Stimulated activated CD4-positive, alpha-beta T cell treated with anti-CD3 and anti-CD28 coated beads, Interleukin-4, amount 100 ng/mL, for 1 hour (primary cell): ENCODE measurements at places on chromosomes 4 and X.

DNA sequence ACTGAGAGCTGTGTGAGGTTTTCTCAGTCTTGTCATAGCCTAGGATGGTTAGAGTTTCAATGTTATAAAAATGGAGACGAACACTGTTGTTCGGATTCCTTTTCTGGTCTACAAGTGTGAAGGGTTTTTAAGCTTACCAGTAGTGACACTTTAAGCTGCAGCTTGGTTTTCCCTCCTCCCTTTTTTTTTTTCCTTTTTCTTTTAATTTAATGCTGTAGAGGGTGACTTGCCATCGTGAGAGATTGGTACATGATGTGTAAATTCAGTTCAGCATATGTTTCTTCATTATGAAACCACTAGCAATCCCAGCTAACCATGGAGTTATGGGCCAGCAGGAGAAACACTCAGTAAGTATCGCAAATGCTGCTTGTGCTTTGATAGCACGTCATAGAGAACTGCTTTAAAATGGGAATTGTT is 165.0 kb downstream of the RAPGEF2 start:
- DNase-seq: no peak

- DNase-seq: no peak
Measured at GRCh38 chr4:5572114-5572513, 136.2 kb downstream of the EVC2 start.

- no peak for DNase-seq
Measured at GRCh38 chrX:105221374-105221773, 880 bp upstream of the TEX13A start.

- no peak for DNase-seq
Measured at GRCh38 chr4:67531379-67531962, 13.8 kb downstream of the CENPC start.

DNA sequence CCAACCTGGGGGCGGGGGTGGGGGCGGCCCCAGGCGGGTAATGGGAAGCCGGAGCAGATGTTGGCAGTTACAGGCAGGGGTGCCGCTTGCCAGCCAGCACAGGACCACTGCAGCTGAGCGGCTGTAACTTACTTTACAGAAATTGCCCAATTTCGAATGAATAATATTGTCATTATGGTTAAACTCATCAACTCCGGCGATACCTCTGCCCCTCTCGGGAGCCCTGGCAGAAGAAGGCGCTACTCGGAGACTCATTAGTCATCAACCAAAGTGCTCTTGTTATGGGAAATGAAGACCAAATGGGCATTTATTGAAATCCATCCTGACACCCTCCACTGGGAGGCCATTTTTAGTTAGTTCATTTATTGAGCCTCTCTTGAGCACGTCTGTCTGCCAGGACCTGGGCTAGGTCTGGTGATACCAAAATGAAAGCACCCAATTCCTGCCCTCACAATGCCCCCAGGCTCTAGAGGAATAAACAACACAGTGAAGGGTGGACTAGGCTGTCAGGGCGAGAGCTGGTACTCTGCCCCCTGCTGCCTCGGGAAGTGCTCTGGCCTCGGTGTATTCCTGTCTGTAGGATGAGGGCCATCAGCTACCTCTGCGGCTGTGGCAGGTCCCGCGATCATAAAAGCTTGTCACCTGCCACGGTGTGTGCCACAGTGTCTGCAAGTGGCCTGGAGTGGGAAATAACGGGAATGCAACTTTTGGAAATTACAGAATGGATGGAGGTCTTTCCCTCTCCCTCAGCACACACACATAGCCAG is 159.1 kb upstream of the PSAPL1 start:
- no peak for DNase-seq

- DNase-seq: no peak
Measured at GRCh38 chrX:152850465-152850864, 19.6 kb downstream of the NSDHL start.

DNA sequence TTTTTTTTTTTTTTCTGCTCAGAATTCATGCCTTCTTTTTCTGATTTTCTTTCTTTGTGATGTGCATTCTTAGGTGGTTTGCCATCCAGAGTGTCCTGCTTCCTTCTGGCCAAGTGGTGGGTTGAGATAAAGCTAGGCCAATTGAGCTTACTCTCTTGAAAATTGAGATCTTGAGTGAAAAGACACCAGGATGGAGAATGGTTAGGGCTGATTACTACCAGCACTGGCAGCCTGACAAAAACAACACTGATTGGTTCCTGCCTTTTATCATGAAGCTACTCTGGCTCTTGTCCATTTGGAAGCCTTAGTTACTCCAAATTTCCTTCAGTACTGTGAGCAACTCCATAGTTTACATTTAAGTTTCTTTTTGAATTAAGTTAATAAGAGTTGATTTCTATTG is 404.0 kb downstream of the PPARGC1A start:
- no peak for DNase-seq

DNA sequence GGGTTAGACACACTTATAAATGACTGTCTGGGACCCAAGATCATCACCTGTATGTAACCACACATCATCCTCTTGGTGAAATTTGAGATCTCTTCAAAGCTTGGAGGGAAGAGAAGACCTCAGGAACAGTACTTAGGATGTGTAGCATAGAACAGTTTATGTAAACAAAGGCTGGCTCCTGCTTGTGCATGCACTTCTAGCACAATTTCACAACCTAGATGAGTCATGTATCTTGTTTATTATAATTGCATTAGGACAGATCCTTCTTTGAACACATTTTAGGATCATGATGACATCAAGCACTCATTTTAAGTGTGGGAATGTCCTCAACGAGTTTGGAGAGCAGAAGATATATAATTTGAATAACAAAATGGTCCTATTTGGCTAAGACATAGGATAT is 26.3 kb upstream of the ZMAT1 start:
- DNase-seq: no peak

GRCh38 chr4:6450709-6451108 is 21.7 kb downstream of the PPP2R2C start:
- no peak for DNase-seq

GRCh38 chr4:142708231-142708630 is 137.9 kb downstream of the INPP4B start:
- no peak for DNase-seq

DNA sequence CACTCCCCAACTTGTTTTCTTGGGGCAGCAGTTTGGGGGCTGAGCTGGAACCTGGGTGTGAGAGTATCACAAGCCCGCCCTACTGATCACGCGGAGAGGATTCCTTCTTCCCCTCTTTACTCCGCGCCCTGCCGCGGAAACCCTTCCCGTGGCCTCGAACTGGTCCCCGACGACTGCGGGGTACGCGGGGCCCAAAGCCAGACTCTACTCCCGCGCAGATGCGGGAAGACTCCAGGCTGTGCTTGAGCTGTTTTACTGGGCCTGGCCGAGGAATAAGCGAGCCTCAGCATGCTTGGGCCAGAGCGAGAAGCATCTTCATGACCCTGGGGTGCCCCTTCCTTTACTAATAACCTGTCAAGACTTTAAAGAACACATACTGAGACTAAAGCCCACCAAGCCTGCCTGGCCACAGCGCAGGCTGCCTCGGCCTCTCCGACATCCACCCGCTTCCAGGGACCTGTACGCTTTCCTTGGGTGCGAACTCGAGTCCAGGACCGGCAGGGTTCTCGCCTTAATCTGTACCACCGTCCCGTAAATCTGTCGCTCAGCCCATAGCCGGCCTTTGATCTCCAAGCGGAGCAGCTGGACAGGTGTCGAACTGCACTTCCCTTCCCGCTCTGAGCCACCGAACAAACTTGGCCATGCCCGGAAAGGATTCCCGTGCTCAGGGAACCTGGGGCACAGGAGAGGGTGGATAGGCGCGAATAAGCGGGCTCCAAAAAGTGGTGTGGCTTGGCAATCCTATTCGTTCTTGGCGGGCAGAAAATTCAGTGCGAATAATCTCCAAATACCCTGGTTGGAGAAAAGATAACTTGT is 55.0 kb upstream of the TMEM33 start:
- DNase-seq: no peak

DNA sequence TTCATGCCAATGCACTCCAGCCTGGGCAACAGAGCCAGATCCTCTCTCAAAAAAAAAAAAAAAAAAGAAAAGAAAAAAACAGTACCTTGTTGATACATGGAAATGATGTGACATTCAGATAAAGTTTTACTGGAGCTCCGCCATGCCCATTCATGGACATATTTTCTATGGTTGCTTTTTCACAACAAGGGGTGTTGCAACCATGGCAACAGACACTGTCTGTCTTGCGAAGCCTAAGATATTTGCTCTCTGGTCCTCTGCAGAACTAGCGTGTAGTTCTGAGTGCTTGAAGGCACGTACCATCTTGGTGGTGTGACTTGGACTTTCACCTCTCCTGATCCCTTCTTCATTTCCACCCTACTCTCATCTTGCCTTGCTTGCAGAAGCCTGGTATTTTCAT is 53.2 kb downstream of the TBL1X start:
- no peak for DNase-seq

GRCh38 chr4:141599853-141600252 is 36.5 kb upstream of the IL15 start:
- DNase-seq: no peak

- no peak for DNase-seq
Measured at GRCh38 chr4:93759506-93759905, 69.0 kb upstream of the ATOH1 start.

DNA sequence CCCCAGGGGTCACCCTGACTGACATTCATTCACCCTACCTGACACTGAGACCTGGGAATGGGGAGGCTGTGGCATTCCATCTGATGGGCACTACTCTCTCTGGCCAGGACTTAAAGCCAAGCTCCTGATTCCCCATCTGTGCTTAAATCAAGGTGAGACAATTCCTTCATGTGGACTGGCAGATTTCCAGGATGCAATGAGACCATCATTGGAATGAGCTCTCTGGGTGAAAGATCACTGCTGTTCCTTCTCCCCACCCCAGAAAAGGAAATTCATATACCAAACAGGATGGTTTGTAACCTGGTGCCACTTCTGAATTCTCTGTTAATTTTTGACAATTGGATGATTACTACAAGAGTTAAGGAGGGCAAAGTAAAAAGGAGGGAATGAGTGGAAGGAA is 354.8 kb downstream of the MID1IP1 start:
- DNase-seq: no peak

- DNase-seq: peak; percentile 30
Measured at GRCh38 chr4:8419222-8420041, 21.1 kb downstream of the ACOX3 start.

GRCh38 chrX:75365243-75365975 is 91.5 kb downstream of the UPRT start:
- DNase-seq: no peak

DNA sequence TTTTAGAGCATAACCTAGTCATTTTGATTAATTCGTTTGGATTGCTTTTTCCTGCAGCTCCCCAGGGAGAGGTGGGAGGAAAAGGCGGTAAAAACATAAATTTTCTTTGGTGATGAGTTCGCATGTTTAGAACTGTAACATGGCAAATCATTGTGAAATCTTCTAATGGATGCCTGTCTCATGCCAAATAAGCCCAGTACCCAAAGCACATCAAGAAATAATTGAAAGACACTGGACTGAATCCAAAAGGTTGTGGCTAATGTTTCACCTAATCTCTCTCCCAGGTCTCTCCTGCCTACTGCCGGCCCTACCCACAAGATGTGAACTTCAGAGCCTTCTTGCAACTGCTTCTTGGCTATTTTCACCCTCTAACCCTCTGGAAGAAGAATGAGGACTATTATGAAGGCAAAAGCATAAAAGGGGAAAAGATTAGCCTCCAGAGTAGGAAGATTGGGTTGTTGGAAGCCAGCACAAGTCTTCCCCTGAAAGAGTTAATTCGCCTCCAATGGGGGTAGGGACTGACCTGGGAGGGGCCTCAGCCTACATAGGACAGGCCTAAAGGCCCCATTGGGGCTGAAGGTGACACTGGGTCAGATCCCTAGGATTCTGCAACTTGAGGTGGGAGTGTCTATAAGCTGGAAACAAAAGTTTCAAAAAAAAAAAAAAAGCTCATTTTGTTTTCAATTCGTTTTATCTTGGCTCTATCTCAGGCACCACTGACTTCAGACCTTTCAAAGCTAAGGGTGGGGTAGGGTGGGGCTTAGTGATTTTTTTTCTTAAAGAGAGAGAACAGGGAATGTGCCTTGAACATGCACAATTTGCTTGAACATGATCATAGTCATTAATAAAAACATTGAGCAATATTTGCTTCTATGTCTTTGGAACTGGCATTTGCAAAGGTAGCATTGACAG is 278.6 kb upstream of the KLF3 start:
- no peak for DNase-seq

DNA sequence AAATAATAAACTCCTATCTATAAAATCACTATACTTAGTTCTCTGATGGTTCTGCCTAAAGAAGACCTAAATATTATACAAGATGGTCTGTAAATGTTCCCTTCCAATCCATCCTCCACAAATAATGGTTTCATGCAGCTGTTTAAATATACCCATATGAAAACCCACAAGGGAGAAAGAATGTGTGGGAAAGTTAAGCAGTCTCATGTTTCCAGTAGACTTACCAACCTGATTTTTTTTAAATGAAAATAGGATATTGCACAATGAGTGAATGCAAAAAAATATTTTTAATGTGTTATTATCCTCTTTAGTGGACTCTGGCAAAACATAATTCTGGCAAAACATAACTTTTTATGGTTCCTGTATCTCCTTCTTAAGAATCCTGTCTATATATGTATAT is 23.3 kb downstream of the CAMK2D start:
- DNase-seq: no peak

- no peak for DNase-seq
Measured at GRCh38 chr4:8009097-8009496, 69.4 kb upstream of the AFAP1 start.

- no peak for DNase-seq
Measured at GRCh38 chr4:150080875-150081274, 2.6 kb downstream of the DCLK2 start.

DNA sequence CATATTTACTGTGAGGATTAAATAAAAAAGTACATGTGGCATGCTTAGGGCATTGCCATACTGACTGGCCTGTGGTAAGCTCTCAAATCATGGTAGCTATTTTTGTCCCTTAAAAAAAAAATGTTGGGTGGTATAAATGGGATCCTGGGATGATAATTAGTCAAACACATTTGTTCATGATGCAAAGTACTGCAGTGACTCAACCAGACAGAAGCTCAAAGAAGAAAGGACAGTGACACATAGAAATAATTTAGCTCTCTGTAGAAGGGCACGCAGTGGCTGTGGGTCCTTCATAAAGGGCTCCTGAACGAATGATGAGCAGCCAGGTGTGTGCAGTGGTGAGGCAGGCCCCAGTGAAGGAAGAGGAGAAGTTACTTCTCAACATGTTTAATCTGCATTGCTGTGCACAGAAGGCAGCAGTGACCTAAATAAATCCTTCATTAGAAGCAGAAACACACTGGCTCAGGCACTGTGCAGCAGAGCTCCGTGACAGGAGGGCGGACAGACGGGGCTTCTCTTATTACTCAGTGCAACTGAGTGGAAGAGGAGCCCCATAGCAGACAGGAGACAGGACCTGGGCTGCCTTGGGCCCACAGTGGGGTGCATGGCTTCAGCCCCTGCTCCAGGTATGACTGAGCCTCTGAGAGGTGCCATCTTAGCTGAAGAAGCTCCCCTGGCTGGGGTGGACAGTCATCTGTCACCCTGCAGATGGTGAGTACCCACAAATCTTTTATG is 20.3 kb downstream of the HS3ST1 start:
- DNase-seq: no peak

- DNase-seq: no peak
Measured at GRCh38 chrX:101203761-101204351, 15.7 kb upstream of the DRP2 start.

- peak; percentile 62 for DNase-seq
Measured at GRCh38 chr4:9703391-9703790, 78.0 kb upstream of the DRD5 start.

- no peak for DNase-seq
Measured at GRCh38 chrX:127459790-127460189, 592.4 kb downstream of the ACTRT1 start.

- DNase-seq: no peak
Measured at GRCh38 chr4:145351922-145352321, 129.7 kb upstream of the SMAD1 start.
